ENCODE measurements at places on chromosomes 7 and 10.

GRCh38 chr10:3324612-3325038 lies 152.0 kb upstream of the PITRM1 start:
- DNase-seq, result no peak

- no peak for DNase-seq
Measured at GRCh38 chr7:100963386-100963785, 6.0 kb upstream of the MUC12 start.

GRCh38 chr10:69641261-69641980 lies 11.4 kb downstream of the FAM241B start:
- DNase-seq, result no peak

- no peak for DNase-seq
Measured at GRCh38 chr10:60123172-60123571, 216.8 kb upstream of the CCDC6 start.

GRCh38 chr7:83956104-83956503 lies 238.5 kb downstream of the SEMA3A start:
- no peak for DNase-seq

GRCh38 chr10:98238391-98238790 lies 29.6 kb downstream of the LOXL4 start:
- no peak for DNase-seq

GRCh38 chr10:8338177-8338766 lies 283.8 kb downstream of the GATA3 start:
- DNase-seq, result no peak

DNA sequence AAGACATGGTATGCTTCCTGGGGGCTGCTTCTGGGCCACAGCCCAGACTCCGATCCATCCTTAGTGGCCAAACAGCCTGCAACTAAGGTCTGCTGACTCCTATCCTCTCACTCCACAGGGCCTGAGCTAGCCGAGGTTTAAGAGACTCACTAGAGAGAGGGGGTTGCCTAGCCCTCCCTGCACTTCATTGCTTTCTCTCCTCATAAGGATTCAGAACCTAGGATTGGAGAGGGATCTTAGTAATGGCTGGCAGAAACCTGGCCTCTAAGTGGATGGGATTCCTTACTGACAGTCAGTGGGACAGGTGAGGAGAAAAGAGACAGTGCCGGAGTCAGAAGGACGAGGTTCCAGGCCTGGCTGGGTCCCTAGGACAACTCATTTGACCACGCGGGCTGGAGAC lies 8.2 kb upstream of the DDIT4 start:
- DNase-seq, result no peak

DNA sequence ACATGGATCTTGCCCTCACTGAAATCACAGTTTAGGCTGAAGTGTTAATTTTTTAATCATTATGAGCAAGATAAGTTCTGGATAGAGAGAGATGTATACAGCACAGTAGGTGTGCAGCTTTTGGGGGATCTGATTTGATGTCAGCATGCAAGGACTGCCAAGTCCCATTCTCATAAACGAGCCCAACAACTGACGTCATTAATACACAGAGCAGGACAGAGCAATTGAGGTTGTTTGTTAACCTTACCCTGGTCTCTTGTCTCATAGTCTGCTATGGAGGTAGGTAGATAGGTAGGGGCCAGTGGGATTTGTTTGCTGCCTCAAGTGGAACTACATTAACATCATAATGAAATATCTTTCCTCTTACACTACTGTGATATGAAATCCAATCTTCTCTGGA lies 8.6 kb upstream of the TMEM229A start:
- no peak for DNase-seq
